ENCODE measurements at places on chromosomes 4 and X. TPM values are rescaled to one million over a fixed set of nuclear protein-coding genes. Genes with fewer than 3 reads are reported as not detected.

COL4A5 gene
- 88.1 TPM for total RNA-seq

GRCh38 chrX:103554687-103555424, 30.5 kb upstream of the TCEAL4 start:
- DNase-seq = peak; percentile 51

DNA sequence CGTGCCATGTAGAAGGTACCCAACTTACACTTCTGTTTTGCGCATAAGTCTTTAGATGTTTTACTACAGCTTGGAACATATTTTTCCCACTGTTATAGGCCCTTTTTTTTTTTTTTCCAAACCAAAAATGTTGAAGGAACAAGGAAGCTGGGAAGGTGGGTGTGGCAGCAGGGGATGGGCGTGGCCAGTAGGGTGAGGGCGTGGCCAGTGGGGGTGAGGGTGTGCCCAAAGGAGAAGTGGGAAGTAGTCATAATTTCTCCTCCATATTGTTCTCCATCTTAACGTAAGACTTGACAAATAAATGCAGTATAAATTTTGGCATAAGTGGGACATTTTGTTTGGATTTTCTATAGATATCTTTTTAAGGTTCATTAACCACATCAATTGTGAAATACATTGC, 30.4 kb downstream of the CLDN22 start:
- DNase-seq = no peak

GRCh38 chr4:164783976-164784375, 30.0 kb downstream of the SMIM31 start:
- no peak for DNase-seq

LDB2 gene
- total RNA-seq = 36.5 TPM

- no peak for DNase-seq
Measured at GRCh38 chr4:158025131-158025530, 147.7 kb downstream of the GASK1B start.

REELD1 gene
- total RNA-seq = 0.73 TPM

DNA sequence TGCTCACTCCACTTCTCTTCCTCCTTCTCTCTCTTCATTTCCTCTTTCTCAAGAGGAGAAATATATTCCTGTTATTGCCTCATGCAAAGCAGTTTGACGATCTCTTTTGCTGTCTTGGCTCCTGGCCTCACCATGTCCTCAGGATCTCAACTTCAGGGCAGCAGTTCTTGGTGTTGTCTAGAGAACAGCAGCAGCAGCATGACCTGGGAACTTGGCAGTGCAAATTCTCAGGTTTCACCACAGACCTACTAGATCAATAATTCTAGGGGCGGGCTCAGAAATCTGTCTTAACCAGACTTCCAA, 193.4 kb upstream of the EDNRA start:
- no peak for DNase-seq

DNA sequence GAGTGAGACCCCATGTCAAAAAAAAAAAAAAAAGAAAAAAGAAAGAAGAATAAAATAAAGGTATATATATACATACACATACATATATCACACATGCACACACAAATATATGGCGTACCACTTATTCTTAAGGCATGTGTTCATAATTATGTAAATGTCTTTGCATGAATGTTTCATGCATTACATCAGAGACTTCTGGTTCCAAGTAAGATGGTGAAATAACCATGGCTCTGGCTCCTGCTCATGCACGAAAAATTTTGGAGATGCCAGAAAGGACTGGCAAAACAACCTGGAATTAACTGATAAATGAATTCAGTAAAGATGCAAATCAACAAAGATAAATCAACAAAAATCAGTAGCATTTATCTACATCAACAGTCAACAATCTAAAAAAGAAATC, 19.7 kb upstream of the FHIP1A start:
- DNase-seq = no peak

DNA sequence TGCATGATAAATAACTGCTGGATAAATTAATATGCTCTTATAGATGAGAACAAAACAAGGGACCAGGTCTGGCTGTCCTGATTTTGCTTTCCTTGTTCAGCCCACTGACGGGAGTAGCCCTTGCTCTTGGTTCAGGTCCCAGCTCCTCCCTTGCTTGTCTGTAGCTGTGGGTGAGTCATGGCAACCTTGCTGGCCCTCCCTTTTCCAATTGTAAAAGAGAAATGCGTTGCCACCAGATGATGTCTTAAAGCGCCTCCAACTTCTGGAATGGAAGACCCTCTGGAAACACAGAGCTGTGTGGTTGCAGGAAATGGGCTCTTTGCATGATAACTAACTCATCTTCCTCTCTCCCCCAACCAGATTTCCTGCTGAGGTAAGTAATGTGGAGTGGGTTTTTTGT, 171.4 kb downstream of the AASDH start:
- no peak for DNase-seq

DNA sequence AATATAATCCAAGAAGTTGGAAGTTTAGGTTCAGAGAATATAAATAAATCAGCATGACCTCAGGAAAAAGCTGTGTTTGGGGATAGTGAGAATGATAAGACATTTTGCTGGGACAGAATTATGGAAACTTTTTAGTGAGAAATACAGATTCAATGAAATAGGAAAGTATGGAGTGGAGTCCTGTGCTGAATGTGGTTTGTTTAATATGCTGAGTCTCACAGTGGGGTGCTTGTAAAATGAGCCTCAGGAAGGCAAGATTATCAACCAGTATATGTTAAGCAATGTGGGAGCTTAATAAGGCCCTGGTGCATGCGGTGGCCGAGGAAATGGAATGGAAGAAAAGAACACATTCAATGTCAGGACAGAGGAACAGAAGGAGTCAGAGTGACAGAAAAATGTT, 1554.7 kb upstream of the TENM3 start:
- DNase-seq = no peak

HAND2 gene
- total RNA-seq = 29.6 TPM

- DNase-seq = no peak
Measured at GRCh38 chr4:185522451-185522850, 12.9 kb downstream of the PDLIM3 start.

- DNase-seq = no peak
Measured at GRCh38 chr4:158319880-158320279, 109.6 kb downstream of the TMEM144 start.

- no peak for DNase-seq
Measured at GRCh38 chr4:1323635-1324442, 23.2 kb upstream of the UVSSA start.

CCNB3 gene
- total RNA-seq = 0.59 TPM

IGSF1 gene
- 15.1 TPM for total RNA-seq

BEX4 gene
- total RNA-seq = 44.2 TPM

SSX2 gene
- not detected for total RNA-seq

CHRDL1 gene
- 396 TPM for total RNA-seq

TCEAL5 gene
- 0.88 TPM for total RNA-seq

DNA sequence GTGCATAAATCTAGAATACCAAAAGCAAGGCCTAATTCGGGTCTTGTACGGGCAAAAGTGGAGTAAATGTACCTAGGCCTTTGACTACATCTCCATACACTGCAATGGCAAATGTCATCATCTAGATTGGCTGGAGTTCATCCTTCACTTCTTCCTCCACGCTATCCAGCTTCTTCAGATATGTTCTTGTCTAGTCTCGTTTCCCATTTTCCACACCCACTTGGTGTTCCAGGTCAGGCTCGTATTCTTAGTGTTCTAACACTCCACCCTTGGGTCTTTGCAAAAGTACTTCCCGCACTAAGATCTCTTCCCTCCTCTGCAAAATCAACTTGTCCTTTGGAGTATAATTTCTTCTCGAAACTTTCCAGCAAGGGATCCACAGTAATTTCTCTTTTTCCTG, 1.4 kb downstream of the COQ2 start:
- DNase-seq = no peak
